ENCODE measurements at places on chromosomes 5 and 9.

- DNase-seq, result no peak
Observed at GRCh38 chr5:20213803-20214202, 225.8 kb upstream of the CDH18 start.

DNA sequence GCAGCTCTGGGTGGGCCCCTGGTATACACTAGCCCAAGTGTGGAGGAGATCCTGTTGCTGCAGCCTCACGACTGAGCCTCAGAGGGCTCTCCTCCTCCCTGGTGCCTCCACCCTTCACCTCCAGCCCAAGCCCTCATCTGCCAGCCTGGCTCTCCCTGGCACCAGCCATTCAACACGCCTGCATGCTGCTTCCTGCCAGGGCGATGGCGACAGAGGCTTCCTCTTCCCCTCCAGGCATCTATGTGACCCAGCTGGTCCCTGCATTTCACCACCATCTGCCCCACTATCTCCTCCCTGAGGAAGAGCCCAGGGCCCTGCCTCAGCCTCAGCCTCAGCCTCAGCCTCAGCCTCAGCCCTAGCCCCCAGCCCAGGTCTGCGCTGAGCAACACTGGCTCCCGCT lies 54.8 kb upstream of the ANGPTL2 start:
- no peak for DNase-seq

DNA sequence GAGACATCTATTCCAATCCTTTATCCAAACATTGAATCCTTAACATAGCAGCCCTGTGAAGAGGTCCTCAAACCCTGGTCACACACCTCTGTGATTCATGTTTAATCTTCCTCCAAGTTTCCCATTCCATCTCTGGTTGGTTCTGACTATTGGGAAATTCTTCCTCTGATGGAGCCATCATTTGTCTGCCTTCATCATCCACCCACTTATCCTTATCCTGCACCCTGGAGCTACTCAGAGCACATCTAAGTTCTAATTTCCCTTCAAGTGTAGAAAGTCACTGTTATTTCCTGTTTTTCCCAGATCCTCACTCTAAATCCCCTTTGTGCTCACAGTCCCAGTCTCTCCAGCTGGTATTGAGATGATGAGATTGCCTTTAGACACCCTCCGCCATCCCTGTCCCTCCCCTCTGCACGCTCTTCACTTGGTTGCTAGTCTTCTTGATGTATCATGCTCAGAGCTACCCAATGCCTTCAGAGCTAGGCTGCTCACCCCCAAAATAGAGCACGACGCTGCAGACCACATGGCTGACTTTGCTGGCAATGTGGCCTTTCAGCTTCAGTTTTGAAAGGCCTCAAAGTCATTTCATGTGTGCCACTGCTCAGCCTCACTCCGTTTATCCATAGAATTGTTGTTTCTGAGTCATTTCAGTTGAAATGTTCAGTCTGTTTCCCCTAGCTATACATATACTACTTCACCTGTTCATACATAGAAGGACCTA lies 154.3 kb downstream of the PALM2AKAP2 start:
- DNase-seq, result no peak

DNA sequence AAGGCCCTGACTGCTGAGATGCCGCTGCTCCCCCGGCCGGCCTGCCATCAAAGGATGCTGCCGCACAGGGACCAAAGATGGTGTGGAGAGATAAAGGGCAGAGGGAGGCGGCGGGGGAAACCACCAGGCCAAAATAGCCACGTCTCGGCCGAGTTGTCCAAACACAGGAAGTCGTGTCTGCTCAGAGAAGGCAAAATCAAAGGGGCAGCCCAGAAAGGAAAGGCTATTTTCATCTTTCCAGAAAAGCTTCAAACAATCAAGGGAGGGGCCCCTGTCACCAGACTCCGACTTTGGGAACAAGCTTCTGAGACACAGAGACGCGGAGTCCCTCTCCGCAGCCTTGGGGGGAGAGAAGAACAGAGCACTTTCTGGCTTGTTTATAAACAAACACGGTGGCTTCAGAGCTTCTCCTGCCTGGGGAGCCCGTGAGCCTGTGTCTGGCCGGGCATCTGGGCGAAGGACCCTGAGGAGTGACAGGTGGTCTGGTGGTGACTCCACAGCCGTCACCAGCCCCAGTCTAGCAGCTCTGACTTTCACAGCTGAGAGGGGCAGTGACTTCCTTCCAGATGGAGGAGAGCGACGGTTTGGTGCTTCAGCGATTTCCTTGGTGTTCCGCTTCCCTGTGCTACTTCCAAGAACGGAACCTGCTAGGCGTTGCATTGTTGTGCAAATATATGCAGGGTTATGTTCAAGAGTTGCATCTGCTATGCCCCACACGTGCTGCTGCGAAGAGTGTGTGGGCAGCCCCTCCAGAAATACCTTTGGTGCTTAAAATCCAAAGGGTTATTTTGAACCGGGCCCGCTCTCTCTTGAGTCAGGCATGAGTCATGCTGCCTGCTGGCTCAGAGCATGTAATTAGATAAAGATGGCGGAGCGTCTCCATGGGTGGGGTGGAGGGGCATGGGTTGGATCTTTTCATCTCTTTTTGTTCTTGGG lies 24.0 kb downstream of the ADAMTSL2 start:
- peak; percentile 81 for DNase-seq

- DNase-seq, result peak; percentile 89
Observed at GRCh38 chr9:132114102-132114707, 34.5 kb upstream of the MED27 start.

GRCh38 chr5:145854651-145855258 lies 18.1 kb downstream of the GRXCR2 start:
- no peak for DNase-seq

DNA sequence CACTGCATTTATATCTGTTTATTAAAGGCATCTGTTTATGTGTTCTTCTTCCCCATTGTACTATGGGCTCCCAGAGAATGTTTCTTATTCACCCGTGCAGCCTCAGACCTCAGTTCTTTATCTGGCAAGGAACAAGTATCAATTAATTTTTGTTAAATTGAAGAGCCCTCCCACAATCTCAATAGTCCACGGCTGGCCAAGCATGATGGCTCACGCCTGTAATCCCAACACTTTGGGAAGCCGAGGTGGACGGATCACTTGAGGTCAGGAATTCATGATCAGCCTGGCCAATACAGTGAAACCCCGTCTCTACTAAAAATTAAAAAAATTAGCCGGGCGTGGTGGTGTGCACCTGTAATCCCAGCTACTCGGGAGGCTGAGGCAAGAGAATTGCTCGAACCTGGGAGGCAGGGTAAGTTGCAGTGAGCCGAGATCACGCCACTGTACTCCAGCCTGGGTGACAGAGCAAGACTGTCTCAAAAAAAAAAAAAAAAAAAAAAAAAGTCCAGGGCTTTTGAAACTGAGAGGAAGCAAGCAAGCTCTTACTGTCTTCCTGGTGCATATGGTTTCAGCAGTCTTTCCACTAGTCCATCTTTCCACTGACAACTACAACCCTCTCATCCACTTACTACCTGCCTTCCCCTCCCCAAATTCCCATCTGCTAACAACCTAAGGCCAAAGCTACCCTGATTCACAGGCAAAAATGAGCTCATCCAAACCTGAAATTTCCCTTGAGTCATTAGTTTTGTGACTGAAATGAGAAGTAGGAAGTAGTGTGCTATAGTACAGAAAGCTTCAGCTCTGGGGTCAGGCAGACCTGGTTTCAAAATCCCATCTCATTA lies 2.3 kb upstream of the HK3 start:
- no peak for DNase-seq

- no peak for DNase-seq
Observed at GRCh38 chr5:74629326-74629725, 11.2 kb downstream of the ENC1 start.

- DNase-seq, result no peak
Observed at GRCh38 chr9:119941091-119941490, 571.9 kb upstream of the BRINP1 start.

- no peak for DNase-seq
Observed at GRCh38 chr5:139470821-139471300, at the start of gene SMIM33. TSS of gene SMIM33 (plus strand) at chr5:139471004. CDS start at chr5:139471122, 118 bp downstream.

GRCh38 chr9:129111528-129112151 lies 425 bp downstream of the PTPA start:
- peak; percentile 92 for DNase-seq

DNA sequence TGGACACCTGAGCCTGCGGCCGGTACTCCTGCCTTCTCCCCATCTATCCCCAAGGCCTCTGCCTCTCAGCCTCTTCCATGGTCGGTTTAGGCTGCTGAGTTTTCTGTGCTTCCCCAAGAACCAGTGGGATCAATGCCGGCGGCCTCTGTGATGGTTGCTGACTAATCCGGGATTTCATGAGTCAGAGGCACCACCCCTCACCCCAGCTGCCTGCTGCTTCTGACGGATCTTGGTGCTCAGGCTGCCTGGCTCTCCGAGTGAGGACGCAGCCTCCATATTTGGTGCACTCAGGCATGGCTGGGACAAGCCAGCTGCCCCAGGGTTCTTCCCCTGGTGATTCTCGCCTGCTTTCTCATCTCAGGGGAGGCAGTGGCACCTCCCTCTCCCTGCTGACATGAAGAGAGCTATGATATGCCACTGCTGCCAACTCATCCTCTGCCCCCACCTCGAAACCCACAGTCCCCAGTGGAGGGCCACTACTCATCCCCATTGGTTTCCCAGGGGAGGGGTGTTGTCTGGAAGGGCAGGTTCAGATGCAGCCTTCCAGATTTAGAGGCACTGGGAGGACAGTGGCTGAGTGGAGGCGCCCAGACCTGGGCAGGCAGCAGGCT lies 3.3 kb upstream of the MAN1B1 start:
- no peak for DNase-seq

DNA sequence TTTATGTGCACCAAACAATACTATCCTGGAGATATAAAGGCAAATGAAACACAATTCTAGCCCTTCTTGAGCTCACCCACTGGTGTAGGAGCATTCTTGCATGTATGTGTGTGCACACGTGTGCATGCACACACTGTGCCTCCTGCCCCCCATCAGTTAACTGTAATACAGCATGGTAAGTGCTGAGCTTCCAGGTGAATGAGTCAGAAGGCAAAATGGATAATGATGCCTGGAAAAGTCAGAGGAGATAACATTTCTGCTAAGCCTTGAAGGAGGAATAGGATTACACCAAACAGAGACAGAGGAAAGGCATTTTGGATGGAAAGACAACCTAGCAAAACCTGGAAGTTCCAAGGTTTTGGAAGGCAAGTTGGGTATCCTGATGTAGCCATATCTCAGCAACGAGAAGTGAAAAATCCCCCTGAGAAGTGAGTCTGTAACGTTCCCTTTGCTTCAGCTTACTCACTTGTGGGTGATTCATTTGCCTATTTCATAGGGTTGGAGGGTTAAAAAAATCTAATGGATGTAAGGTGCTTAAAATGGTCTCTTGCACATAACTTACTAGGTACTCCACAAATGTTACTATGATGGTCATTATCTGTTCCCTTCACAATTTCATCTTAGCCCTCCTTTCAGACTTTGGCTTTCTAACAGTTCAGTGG lies 101.4 kb upstream of the STC2 start:
- DNase-seq, result no peak

DNA sequence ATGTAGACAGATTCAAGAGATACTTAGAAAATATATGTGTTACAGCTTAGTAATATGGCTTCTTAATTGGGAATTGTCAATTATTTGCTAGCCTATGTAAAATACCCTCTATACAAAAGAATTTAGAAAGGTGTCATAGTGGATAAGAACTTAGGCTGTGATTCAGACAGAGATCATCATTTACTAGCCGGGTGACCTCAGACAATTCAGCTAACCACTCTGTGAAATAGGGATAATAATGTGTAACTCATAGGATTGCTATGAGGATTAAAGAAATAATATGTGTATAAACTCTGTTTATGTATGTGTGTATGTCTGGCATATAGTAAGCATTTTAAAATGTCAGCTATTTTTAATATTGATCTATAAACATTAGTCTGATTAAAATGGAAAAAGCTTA lies 5.9 kb upstream of the LARS1 start:
- DNase-seq, result no peak

DNA sequence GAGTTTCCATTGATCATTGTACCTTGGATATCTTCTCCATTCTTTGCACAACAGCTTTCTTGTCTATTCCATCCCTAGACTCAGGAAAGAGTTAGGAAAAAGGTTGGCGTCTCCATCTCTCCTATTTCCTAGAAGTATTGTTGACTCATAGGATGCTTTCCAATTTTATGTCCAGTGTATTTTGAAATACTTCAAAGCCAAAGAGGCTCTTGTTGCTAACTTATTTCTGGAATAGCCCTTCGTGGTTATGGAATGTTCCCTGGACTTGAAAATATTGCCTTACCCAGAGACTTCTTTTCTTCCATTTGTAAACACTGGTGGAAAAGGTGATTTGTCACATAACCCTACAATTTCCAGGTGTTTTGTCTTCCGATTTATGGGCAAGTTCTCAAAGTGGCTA lies 402.3 kb upstream of the ZNF608 start:
- DNase-seq, result no peak

GRCh38 chr5:177368869-177369644 lies 11.3 kb downstream of the RGS14 start:
- peak; percentile 77 for DNase-seq

DNA sequence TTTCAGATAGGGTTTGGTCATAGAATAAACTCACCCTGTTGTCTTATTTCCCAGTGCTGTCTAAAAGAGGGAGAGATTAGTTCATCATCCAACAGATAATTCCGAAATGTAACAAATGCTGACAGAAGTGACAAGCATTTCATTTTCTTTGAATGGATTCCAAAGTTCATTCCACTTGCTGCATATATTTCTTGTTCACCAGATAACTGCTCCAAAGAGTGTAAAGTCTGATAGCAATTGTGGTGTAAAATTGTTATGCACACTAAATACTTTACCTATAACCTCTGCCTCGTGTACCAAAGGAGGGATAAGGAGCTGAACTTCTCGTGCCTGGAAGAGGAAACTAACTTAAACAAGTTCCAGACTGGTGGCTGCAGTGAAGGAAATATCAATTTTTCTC lies 290.0 kb upstream of the ADAMTSL1 start:
- no peak for DNase-seq

GRCh38 chr5:65651144-65651543 lies 26.3 kb downstream of the SHLD3 start:
- no peak for DNase-seq

GRCh38 chr9:70480405-70480980 lies 66.0 kb upstream of the KLF9 start:
- DNase-seq, result peak; percentile 30

- DNase-seq, result no peak
Observed at GRCh38 chr9:123335193-123335985, 20.6 kb upstream of the CRB2 start.

- no peak for DNase-seq
Observed at GRCh38 chr5:137061382-137061781, 437.7 kb downstream of the SPOCK1 start.

- DNase-seq, result no peak
Observed at GRCh38 chr5:151465476-151465875, 18.1 kb downstream of the SLC36A1 start.
